ENCODE measurements at places on chromosomes 11 and 22.
A peak's percentile ranks its signal among the peaks of the same experiment; 100 is the strongest.

DNA sequence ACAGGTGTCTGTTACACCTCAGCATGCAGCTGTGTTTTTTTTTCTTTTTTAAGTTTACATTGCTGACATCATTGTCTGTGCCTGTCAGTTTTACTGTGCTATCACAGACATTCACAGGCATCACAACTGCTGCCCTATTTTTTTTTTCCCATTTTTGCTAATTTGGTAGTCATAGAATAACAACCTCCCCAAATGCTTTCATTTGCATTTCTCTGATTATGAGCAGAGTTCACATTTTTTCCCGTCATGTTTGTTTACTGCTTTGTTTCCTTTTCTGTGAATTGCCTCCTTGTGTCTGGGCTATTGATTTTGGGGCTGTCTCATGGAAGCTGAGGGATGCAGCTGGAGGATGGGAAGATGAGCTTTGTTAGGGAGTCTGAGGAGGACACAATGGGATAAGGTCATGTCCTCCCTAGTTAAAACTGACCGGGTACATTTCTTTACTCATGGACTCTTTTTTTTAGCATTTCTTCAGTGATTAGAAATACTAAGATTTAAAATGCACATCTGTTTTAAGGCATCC, 155.1 kb downstream of the LDLRAD3 start:
- no peak for DNase-seq

GRCh38 chr11:61198948-61199523, 4.3 kb upstream of the PGA3 start:
- no peak for DNase-seq

- no peak for DNase-seq
Observed at GRCh38 chr11:2869134-2869526, 16.4 kb downstream of the CDKN1C start.

GRCh38 chr11:134049303-134049702, 19.6 kb upstream of the JAM3 start:
- DNase-seq = no peak

DNA sequence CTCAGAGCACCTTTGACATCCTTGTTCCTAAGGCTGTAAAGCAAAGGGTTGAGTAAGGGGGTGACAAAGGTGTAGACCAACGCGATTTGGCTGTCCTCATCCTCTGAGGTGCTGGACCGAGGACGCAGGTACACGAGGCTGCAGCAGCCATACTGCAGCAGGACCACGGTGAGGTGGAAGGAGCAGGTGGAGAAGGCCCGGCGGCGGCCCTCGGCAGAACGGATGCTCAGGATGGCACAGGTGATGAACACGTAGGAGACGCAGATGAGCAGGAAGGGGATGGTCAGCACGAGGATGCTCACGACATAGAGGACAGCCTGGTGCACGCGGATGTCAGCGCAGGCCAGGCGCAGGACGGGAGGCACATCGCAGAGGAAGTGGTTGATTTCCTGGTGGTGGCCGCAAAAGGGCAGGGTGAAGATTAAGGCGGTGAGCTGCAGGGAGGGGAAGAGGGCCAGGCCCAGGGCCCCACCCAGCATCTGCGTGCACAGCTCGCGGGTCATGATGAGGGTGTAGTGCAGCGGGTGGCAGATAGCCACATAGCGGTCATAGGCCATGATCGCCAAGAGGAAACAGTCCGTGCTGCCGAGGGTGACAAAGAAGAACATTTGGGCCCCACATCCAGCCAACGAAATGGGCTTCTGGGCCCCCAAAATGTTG, 632 bp downstream of the OR10Q1 start:
- no peak for DNase-seq

DNA sequence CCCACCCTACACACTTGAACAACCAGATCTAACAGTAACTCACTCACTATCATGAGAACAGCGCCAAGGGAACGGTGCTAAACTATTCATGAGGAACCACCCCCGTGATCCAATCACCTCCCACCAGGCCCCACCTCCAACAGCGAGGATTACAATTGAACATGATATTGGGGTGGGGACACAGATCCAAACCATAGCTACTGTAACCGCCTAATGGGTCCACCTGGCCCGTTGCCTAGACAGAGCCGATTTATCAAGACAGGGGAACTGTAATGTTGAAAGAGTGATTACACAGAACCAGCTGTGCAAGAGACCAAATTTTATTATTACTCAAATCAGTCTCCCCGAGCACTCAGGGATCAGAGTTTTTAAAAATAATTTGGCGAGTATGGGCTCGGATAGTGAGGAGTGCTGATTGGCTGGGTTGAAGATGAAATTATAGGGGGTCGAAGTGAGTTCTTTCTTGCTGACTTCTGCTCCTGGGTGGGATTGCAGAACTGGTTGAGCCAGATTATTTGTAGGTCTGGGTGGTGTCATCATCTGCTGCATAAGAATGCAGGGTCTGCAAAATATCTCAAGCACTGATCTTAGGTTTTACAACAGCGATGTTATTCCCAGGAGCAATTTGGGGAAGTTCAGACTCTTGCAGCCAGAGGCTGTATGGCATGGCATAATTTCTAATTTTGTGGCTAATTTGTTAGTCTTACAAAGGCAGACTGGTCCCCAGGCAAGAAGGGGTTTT, 17.9 kb upstream of the ZC3H12C start:
- no peak for DNase-seq

DNA sequence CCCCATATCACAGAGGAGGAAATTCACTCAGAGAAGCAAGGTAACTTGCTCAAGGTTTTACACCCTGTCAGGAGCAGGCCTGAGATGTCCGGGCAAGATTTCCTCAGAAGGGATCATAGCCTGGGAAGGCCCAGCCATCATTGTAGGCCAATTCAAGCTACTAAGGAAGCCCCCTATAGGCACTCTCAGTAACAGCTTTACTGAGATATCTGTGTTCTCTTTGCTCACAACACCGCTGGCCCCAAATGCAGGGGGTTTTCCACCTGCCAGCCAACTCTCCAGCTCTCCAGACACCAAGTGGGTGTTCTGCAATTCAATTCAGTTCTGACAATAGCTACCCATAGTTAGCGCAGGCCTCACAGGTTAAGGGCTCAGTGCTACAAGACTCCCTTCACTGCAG, 84.0 kb downstream of the SLC36A4 start:
- no peak for DNase-seq

DNA sequence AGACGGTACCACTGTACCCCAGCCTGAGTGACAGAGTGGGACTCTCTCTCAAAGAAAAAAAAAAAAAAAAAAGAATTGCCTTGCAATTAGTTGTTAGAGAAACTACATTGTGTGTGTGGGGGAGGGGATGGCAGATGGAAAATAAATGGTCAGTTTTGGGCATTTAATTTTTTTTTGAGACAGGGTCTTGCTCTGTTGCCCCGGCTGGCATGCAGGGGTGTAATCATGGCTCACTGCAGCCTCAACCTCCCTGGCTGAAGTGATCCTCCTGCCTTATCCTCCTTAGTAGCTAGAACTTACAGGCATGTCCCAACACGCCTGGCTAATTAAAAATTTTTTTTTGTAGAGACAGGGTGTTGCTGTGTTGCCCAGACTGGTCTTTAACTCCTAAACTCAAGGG, 36.4 kb downstream of the WEE1 start:
- DNase-seq = no peak

DNA sequence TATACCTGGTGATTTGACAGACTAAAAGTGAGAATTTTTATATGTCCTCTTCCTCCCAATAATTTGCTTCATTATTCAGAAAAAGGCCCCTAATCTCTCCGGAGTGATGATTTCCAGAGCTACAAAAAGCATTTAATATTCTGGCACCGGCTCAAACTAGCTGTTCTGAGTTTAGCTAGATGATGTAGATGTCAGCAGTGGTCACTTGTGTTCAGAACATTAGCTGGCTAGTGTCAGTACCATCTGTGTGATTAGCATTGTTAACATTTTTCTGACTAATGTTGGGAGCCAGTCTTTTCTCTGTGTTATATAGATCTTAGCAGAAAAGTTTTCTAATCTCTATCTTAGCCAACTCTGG, 68.7 kb upstream of the RRM1 start:
- no peak for DNase-seq

DNA sequence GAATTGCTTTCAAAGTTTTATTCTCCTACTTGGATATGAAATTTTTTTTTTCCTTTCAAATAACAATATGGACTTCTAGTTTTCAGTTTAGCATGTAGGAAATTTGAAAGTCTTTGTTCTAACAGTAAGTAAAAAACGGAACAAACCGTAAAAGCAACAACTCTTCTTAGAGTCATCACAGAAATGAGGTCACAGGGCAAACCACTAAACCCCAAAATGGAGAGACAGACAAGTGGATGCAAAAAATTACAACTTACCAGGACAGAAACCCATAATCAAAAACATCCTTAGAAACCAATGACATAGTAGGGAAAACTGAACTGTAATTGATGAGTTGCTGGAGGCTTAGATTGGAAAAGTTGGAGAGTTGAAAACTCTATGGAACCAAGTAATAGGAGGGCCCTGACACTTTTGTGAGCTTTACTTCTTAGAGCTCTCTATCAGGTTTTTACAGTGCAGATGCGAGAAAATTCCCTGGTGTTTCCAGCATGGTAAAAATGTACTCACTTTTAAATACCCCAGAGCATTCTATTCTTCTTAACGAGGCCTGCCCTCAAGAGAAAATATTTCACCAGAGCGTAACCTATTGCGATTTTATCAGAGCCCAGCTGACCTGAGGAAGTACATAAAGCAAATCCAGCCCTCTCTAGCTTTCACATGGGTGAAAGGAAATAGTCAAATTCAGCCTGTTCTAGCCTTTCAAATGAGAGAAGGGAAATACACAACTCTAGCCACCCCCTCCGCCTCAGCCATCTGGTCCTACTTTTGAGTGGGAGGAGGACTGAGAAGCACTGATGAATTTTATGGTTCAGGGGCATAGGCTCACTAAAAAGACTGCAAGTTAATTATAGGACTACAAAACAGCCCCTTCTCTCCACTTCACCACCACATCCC, 39.1 kb downstream of the CASP12 start:
- no peak for DNase-seq

DNA sequence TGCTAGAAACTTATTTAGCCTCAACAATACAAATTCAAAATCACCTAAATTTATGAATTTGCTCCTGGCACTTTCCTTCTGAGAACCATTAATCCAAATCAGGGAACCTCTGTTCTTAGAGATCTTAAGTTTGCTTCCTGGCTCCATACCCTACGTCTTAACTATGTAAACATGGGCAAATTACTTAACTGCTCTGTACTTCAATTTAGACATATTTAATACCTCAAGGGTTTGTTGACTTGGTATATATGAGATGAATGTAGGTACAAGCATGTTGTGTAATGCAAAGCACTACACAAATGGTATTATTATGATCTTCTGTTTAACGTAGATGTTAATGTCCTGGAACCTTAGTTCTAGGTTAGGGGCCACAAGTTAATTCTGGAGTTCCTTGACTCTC, 22.6 kb upstream of the ARHGAP20 start:
- no peak for DNase-seq

GRCh38 chr22:30005213-30005857, 74.9 kb upstream of the HORMAD2 start:
- DNase-seq = peak; percentile 8

DNA sequence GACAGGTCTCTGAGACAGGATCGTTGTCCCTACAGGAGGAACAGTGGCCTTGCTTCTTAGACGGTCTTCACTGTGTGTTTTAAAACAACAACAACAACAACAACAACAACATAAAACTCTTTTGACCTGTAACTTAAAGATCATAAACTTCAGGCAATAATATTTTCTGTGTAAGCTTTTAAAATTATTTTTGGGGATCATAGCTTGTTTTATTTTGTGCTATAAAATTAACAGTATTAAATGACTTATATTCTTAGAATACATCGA, 13.8 kb upstream of the AIFM3 start:
- no peak for DNase-seq

Measured in stimulated activated CD4-positive, alpha-beta T cell treated with anti-CD3 and anti-CD28 coated beads, Interleukin-1b, Interleukin-23, amount 100 ng/mL, for 1 hour (primary cell).